Placental epithelial cell (primary cell): ENCODE measurements at places on chromosomes 6 and 20. TPM values are rescaled to one million over a fixed set of nuclear protein-coding genes. Genes with fewer than 3 reads are reported as not detected.

Gene ACTL10
- total RNA-seq, result 6.0 and 7.1 TPM in 2 replicates

Gene PNLDC1
- 0.11 TPM in 1 of 2 replicates, not detected in the other for total RNA-seq

Gene ZC2HC1B
- 0.33 TPM in 1 of 2 replicates, not detected in the other for total RNA-seq

Gene PSMB8
- total RNA-seq, result 6.9 and 11.8 TPM in 2 replicates

Gene CALHM4
- not detected in 2 replicates for total RNA-seq

Gene BTNL2
- total RNA-seq, result not detected in 2 replicates

Gene NT5E
- 85.2 and 161 TPM in 2 replicates for total RNA-seq

Gene MPC1
- total RNA-seq, result 11.0 and 58.7 TPM in 2 replicates

Gene CCN2
- total RNA-seq, result 14.5 and 59.9 TPM in 2 replicates

Gene RFX6
- total RNA-seq, result not detected in 2 replicates

Gene LHFPL5
- total RNA-seq, result not detected in 2 replicates

Gene SENP6
- total RNA-seq, result 86.6 and 106 TPM in 2 replicates

Gene ZSCAN23
- 8.2 and 11.0 TPM in 2 replicates for total RNA-seq

Gene PRKN
- total RNA-seq, result 0.22 and 2.7 TPM in 2 replicates

Gene MCM3
- total RNA-seq, result 29.8 and 31.4 TPM in 2 replicates

Gene NFATC2
- 1.2 and 5.1 TPM in 2 replicates for total RNA-seq

Gene CPXM1
- total RNA-seq, result under 0.01 TPM in 1 of 2 replicates, not detected in the other

Gene PHACTR3
- 1.6 TPM in 1 of 2 replicates, not detected in the other for total RNA-seq

Gene YTHDF1
- 31.4 and 59.1 TPM in 2 replicates for total RNA-seq

Gene ENPP3
- 0.11 TPM in 1 of 2 replicates, not detected in the other for total RNA-seq

Gene GMPR
- total RNA-seq, result 3.7 and 5.1 TPM in 2 replicates
